ENCODE measurements at places on chromosomes 1 and 21.

- DNase-seq: no peak
Observed at GRCh38 chr1:162857850-162858249, 3.1 kb downstream of the CCDC190 start.

DNA sequence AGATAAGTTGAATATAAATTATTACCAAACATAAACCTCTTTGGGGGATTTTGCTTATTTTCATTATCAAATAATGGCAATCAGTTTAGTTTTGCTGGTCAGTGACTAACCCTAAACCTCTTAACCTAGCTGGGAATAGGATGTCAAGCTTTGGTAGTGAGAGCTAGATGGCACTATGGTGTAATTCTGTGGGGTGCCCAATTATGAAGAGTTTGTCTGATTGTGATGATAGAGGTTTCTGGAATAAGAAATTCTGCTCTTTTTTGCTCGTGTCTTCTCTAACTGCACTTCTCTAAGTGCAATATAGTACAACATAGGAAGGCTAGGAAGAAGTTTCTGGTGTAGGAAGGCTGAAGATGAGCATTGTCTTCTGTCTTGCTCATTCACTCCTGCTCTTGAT is 59.8 kb downstream of the XCL1 start:
- DNase-seq: peak; percentile 9

- DNase-seq: peak; percentile 61
Observed at GRCh38 chr1:40849801-40850592, 12.2 kb downstream of the CITED4 start.

GRCh38 chr1:235290740-235291502 is 37.1 kb downstream of the ARID4B start:
- DNase-seq: no peak

- no peak for DNase-seq
Observed at GRCh38 chr1:75130865-75131564, 3.2 kb upstream of the LHX8 start.

- no peak for DNase-seq
Observed at GRCh38 chr21:45593162-45594022, 50.1 kb upstream of the PCBP3 start.

GRCh38 chr1:91548376-91549040 is 47.9 kb downstream of the CDC7 start:
- DNase-seq: no peak

GRCh38 chr1:245310571-245311531 is 156.1 kb downstream of the KIF26B start:
- no peak for DNase-seq

DNA sequence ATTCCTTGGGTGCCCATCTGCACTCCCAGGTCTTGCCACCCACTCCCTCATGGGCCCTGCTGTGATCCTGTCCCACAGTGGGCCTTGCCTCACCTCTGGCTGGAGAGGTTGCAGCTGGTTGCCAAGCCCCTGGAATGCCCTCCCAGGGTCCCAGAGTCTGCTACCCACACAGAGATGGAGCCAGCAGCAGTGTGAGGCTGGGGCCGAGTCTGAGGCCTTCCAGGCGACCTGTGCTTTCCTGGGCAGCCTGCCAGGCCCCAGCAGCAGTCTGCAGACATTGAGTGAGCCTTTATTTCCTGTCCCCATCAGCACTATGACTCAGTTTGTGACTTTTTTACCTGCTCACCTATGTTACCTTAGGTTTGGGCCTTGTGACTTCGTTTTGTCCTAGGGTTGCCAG is 25.0 kb upstream of the TSPAN2 start:
- DNase-seq: peak; percentile 64

DNA sequence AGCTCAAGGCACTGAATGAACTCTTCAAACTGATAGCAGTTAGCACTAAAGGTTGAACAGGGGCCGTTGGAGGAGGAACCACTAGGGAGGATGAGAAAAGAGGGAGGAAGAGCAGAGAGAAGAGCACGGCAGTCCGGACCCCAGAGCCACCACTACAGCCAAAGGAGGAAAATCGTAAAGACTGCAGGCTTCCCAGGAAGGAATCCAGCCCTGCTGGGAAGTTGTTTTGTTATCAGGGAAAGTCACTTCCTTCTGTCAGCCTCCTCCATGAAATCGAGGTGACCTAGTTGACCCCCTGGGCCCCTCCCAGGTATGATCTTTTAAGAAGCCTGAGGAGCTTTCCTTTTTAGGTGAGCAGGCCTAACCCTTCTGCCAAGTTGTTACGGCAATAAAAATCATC is 88.2 kb downstream of the PBX1 start:
- DNase-seq: peak; percentile 40

DNA sequence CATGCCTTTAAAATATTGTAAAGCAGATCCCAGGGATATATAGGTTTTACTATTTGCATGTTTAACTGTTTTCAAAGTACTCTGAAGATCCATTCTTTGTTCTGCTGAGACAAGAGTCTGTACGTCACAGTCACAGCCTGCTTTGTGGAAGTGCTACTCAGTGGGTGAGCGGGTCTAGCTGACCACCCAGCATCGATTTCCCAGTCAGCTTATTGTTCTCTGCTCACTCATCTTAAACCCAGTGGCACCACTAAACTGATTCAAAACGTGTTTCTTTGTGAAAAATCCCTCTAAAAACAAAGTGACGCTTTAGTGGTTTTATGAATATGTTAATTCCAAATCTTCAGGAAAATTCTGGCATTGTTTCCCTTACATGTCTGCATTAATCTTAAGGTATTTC is 12.4 kb downstream of the PLPP3 start:
- no peak for DNase-seq

DNA sequence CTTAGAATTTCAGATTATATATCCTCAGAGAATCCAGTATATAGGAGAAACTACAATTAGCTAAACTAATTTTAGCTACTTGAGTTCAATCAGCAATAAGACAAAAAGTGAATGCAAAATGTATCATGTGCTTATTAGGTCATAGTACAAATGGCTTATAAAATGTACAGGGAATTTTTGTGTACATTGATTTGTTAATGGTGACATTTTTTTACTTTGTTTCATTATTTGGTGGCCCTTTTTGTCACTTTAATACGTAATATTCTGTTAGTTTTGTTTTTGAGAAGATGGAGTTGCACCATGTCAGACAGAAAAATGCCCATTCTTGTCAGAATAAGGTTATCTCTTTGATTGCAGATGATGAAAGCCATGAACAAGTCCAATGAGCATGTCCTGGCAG is 33.6 kb downstream of the CC2D1B start:
- no peak for DNase-seq

- DNase-seq: no peak
Observed at GRCh38 chr1:159686599-159687299, 27.6 kb downstream of the CRP start.

- no peak for DNase-seq
Observed at GRCh38 chr1:91018006-91018405, 3.8 kb downstream of the ZNF644 start.

GRCh38 chr1:180571832-180572636 is 13.3 kb downstream of the OVAAL start:
- peak; percentile 5 for DNase-seq

DNA sequence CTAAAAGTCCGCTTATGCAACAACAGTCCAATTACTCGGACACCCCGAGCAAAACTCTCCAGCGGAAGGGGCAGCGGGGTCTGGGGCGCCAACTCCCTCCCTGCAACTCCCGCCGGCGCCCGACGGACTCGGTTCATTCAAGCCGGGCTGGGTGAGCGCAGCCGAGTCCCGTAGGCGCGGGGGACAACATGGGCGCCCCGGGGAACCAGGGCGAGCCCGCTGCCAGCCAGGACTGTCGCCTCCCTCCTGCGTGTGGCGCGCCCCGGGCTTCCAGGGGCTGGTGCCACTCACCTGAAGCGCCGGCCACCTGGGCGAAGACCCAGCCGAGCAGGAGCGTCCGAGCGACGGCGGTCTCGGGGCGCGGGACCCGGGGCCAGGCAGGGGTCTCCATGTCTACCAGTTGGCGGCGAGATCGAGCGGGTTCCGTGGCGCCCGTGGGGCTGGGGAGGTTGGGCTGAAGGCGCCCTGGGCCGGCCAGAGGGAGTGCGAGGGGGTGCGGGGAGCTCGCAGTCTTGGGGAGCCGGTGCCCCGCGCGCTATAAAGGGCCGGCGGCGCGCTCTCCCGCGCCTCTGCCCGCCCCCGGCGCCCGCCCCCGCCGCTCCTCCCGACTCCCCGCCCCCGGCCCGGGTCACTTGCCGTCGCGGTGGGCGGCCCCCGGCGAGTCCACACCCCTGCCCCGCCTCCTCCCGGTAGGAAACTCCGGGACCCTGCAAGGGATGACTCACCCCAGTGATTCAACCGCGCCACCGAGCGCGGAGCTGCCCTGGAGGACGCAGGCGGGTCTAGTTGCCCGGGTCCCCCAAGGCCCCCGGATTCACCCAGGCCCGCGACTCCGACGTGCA is at the start of gene F3:
Gene F3, minus strand, starts transcription at position 514 of the 842 bp plus-strand sequence. Its CDS starts 123 bp downstream, at position 391.
- peak; percentile 90 for DNase-seq

DNA sequence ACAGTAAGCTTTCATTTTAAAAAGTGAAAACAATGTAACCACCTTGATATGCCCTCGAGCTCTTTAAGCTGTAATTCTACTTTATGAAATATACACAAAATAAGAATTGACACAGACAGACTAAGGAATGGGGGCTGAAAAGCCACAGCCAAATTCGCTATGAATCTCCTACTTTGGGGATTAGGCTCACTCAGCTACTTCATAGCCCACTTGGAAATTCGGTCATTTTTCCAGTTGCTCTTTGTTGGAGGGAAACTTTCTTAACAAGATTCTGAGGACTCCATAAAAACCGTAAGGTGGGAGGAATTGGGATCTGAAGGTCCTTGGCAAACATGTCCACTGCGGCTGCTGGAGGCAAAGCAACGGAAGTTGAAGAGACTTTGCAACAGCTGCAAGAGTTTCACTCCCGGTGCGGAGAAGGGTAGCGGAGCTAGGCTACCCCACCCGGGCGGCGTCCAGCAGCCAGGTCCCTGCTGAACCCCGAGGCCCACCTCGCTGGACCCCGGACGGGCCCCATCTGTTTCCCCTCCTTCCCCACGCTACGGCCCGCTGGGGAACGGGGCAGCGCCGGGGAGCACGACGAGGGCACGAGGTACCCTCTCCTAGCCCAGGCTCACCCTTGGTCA is 634 bp downstream of the MYCBP start:
- no peak for DNase-seq

DNA sequence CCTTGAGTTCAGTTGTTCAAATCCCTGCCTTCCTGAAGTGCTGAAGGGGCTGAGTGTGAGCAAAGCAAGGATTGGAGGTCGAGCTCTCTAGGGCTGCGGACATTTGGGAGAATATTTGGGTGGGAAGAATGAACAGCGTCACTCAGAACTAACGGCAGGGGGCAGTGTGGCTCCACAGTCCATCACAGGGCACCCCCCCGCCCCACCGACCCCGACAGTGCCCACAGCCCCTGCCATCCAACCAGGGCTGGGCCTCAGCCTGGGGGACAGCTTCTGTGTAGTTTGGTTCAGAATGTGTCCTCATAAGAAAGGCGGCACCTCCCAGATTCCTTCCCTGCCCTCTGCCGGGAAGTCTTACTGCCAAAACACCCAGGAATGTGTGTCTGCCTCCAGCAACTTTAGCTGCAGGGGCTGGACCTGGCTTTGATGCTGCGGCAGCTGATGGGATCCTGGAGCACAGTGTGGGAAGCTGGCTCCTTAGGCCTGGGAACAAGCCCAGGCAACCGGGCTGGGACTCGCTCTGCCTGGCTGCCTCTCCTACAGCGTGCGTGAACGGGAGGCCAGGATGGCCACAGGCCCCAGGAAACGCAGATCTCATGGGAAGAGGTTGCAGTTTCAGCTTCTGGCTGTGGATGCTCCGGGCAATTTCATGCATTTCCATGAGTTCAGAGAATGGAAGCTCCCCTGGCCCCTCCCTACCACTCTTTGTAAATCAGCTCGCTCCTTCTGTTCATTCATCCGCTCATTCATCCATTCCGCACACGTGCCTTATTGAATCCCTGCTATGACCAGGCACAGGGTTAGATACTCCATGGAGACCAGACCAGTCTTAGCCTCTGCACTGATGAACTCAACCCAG is 104.9 kb upstream of the TMPRSS2 start:
- peak; percentile 57 for DNase-seq

DNA sequence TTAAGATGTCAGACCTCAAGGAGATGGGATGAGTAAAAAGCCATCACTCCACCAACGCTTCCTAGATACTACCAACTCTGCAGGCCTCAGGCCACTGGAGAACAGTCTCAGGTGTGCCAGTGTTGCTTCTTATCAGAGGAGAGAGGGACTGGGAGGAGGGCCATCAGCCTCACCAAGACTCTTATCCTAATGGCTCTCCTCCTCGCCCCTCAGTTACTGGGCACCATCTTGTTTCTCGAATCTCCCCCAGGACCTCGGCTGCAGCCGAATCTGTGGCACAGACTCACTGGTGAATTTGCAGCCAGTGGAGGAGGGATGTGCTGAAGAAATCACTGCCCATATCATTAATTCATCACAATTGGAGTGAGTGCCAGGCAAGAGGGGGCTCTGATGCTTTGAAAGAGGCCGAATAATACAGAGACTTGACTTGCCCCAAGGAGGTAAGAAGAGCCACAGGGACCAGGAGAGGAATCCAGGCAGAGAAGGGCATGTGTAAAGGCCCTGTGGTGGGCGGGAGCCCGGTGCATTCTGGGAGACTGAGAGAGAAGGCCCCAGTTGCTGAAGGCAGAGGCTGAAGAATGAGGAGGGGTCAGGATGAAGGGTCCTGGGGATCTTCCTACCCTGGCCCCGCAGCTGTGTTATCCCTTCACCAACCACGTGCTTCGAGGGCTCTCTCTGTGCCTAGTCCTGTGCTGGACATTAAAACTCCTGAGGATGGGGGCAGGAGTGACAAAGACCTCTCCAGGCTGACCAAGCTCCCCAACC is 129.8 kb downstream of the PTPRU start:
- DNase-seq: no peak

DNA sequence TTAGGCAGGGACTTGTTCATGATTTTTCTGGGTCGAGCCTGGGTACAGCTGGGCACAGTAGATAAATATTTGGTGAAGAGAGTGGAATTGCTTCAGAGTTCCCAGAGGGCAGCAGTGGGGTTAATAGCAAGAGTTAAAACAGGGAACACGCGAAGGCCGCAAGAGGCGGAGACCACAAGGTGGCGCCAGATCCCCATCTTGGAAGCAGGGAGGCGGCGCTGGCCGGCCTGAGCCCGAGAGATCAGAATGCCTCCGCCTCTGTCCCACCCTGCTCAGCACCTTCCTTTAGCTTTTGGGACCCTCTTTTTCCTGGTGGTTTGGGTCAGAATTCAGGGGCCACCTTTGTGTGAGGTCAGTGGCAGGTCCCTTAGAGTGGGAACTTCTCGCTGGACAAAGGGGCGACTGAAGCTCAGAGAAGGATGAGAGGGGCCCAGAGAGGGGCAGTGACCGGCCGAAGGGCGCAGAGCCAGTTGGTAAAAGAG is 6.5 kb upstream of the PADI2 start:
- DNase-seq: peak; percentile 87

GRCh38 chr1:158122833-158123388 is 57.8 kb upstream of the CD1D start:
- DNase-seq: no peak

- DNase-seq: no peak
Observed at GRCh38 chr21:33151941-33152731, 77.6 kb upstream of the IFNAR2 start.

- no peak for DNase-seq
Observed at GRCh38 chr1:69523461-69523860, 44.3 kb upstream of the LRRC7 start.

- DNase-seq: no peak
Observed at GRCh38 chr1:89546082-89546889, 21.7 kb downstream of the LRRC8B start.

GRCh38 chr1:183137782-183138181 is 48.3 kb upstream of the LAMC2 start:
- DNase-seq: no peak
